ENCODE measurements at places on chromosomes 12 and 14.

- DNase-seq: peak; percentile 27
These were observed 98.8 kb downstream of the CALM1 start for GRCh38 chr14:90495357-90496276.

DNA sequence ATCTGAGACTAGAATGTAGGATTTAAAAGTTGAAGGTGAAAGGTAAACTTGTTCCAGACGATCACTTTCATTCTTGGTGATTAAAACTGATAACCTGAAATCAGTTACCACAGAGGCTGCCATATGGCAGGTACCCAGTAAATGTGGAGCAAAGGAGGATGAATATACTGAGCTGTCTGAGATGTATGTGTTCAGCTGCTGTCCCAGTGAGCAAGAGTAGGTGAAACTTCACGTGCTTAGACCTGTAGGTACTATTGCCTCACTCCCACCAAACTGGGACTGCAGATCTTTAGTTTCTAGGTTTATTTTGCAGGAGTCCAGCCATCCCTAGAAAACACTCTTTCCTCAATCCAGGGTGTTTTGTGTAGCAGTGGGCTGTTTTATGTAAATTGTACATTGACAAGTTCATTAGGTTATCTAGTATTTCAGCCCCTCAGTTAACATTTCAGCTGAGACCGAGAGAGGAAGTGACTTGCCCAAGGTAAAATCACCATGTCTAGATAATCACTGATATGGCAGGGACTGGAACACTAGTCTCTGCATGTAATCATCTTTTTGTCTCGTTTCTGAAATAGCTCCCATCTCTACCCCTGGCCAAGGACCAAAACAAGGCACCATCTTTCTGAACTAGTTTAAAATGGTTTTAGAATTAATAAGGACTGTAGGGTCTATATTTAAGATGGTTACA, 62.7 kb downstream of the ATG14 start:
- no peak for DNase-seq

- DNase-seq: no peak
These were observed 532 bp downstream of the NOC4L start for GRCh38 chr12:132144810-132145168.

DNA sequence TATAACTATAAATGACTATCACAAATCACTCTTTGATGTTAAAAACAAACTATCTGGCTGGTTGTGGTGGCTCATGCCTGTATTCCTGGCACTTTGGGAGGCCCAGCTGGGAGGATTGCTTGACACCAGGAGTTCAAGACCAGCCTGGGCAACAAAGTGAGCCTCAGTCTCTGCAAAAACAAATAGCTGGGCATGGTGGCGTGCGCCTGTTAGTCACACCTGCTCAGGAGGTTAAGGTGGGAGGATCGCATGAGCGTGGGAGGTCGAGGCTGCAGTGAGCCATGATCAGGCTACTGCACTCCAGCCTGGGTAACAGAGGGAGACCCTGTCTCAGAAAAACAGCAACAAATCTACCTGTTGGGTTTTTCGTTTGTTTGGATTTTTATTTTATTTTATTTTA, 5.4 kb downstream of the TXNRD1 start:
- no peak for DNase-seq

DNA sequence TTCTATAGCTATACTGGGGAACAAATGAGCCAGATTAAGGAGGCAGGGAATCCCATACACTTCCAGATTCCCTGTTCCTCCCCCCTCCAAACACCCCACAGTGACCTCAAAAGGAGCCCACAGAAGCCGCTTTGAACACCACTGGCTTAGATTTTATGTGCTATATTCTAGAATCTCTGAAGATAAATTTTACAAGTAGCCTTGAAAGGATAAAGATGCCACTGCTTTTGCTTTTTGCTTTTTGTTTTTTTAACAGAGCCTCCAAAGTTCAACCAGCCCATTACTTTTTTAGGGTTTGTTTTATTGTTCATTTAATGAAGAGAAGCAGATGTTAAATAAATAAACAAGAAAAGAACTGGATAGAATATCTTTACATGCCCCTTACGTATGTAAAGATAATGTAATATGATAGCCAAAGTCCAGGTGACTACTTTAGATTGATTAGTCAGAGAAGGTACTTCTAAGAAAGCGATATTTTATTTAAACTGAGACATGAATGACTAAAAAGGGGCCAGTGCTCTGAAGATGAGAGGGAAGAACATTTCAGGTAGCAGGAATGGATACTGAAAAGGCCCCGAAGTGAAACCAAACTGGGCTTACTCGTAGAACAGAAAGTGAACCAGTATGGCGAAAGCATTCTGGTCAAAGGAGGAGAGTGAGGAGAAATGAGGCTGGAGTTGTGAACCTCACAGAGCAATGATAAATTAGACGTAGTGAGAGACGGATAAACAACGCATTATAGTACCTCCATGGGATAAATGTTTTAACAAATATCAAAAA, 44.6 kb downstream of the DUSP6 start:
- DNase-seq: no peak

- no peak for DNase-seq
These were observed 21.7 kb downstream of the ELK3 start for GRCh38 chr12:96215919-96216273.

- no peak for DNase-seq
These were observed 38.8 kb downstream of the TMEM63C start for GRCh38 chr14:77220246-77221017.

DNA sequence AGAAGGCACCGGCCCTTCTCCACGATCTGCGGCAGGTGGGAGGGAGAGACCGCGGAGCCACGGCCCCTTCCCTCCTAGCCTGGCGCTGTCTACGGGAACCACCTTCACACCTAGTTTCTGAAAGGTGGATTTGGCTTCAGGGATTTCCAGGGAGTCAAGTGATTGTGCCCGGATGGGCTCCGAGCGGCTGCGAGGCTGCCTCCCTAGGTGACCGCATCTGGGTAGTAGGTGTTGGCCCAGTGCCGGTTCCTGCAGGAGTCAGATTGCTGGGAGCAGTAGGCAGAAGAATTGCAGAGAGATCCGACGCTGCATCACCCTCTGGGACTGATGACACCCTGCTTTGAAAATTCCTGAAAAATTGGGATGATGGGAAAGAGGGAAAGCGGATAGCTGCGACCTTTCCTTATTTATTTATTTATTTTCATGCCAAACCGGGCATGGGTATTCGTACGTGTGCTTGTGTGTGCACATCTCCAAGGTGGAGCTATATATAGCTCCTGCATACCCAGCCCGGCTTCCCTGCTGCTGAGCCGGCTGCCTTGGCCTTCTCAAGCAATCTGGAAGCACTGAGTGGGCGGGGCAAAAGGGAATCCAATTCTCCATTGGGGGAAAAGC, 1.1 kb downstream of the CNTN1 start:
- no peak for DNase-seq

Measured in HS-27A (cell line).